ENCODE measurements at places on chromosomes 6 and 20.

- no peak for DNase-seq
These were observed 110.2 kb downstream of the GJA10 start for GRCh38 chr6:90004511-90004910.

DNA sequence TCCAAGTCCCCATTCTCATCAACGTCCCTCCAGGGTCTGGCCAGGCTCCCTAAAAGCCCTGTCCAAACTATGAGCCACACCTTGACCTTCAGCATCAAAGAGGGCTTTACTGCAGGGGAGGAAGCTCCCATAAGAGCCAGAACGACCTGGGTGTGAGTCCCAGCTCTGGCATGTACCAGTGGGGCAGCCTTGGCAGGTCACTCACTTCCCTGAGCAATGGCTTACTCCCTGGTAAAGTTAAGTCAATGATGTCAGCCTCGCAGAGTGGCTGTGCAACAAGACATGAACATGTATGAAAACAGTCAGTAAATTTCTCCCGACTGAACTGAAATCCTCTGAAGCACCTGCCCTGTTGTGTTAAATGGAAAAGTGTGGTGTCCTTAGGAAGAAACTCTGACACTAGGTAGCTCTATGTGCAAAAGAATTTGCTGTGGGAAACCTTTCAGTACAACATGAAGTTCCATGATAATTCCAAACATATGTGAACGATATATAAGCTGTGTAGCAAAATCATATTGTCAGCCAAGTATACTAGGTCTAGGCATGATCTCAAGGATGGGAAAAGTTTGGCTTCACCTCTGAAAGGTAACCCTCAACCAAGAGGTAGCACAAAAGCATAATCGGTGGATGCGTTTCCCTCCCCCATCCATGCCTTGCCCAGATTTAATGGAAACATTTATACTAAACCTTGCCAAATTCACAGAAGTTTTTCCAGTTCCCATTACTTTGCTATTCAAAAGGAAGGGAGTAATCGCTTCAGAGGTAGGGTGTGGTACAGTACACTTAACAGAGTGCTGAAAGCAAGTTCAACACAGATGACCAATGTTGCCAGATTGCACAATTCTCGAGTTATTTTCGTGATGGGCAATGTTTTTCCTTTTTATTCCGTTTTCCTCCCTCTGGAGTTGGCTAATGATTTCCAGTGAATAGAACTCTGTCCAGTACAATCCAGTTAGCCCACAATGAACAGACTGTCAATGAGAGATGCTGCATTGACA, 49.0 kb upstream of the RANBP9 start:
- peak; percentile 77 for DNase-seq

- no peak for DNase-seq
These were observed 29.9 kb downstream of the ARID1B start for GRCh38 chr6:156807028-156807427.

DNA sequence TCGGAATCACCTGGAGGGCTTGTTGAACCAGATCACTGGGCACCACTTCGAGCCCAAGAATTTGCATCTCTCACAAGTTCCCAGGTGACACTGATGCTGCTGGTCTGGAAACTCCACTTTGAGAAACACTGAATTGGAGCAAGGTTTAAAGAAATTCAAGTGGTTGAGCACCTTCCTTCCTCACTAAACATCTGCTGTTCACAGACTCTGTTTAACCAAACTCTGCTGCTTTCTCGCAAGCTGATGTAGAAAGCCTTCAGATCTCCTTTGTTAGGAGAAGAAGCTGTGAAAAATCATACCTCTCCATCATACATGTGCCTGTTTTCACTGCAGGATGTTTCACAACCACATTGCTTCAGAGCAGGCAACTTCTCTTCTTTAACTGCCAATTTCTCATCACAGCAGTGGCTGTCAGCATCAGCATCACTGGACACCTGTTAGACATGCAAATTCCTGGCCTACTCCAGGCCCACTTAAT, 87.5 kb upstream of the TOP1 start:
- no peak for DNase-seq

DNA sequence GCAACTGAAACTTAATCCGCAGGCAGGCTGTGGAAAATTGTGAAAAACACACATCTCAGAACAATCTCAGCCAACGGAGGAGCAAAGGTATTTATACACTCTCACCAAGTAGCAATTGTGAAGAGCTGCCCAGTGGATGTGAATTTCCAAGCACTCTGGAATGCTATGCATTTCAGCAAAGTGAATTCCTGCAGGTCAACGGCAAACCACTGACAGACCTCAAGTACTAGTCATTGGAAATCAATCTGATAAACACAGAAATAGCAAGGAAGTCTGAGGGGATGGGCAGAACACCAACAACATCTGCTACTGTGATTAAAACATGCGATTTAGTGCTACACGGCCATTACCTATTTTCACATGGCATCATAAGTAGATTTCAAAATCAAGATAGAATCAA, 429.1 kb downstream of the HTR1B start:
- DNase-seq = peak; percentile 0

- DNase-seq = no peak
These were observed 43.4 kb upstream of the QKI start for GRCh38 chr6:163371129-163371528.

GRCh38 chr6:21595285-21596144, 2.0 kb downstream of the SOX4 start:
- no peak for DNase-seq

DNA sequence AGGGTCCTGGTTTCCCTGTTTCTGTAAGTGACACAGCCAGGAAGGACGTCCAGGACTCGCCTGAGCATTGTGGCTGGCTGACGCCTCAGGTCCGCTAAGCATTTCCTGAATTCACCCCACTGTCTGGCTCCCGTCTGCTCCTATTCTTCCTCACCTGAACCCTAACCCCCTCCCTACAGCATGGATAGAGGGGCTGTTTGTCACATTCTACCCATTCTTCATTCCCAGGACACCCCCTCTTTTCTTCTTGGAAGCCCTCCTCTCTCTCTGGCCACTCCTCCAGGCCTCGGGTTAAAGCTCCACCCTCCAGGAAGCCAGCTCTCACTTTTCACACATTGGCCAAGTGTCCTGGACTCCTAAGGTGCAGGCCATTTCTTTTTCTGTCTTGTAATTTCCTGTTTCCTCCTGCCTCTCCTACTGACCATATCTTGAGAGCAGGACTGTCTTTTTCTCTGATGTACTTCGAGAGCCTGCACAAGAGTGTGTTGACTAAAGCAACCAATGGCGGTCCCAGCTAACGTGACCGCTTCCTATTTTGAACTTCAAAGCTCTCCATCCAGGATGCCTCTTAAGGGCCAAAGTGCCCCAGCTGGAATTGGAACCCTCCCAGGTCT, 24.2 kb upstream of the MYMX start:
- no peak for DNase-seq

DNA sequence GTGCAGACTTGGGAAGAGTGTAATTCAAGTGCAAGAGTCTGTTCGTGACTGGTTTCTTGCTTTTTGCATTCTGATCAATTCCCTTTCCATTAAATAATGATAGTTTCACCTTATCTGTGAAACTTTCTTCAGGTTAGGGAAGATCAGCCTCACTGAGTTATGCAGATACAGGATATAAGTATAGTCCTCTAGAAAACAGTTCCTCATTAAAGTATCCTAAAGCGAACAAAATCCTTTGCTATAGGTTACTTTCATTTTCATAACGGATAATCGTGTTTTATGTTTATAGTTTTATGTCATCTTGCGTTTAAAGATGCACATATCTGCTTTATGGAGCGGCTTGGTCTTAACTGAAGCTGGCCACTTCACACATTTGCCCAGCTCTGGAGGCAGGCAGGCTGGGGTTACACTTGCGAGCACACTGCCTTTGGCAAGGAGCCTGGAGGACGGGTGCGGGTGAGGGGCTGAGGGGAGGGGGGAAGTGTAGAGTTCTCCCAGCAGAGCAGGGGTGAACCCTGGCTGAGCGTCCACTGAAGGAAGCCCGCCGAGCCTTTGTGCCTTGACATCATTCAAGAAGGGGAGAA, 123.5 kb upstream of the IFNGR1 start:
- peak; percentile 48 for DNase-seq

- peak; percentile 30 for DNase-seq
These were observed 6.0 kb downstream of the COL12A1 start for GRCh38 chr6:75199889-75200288.

DNA sequence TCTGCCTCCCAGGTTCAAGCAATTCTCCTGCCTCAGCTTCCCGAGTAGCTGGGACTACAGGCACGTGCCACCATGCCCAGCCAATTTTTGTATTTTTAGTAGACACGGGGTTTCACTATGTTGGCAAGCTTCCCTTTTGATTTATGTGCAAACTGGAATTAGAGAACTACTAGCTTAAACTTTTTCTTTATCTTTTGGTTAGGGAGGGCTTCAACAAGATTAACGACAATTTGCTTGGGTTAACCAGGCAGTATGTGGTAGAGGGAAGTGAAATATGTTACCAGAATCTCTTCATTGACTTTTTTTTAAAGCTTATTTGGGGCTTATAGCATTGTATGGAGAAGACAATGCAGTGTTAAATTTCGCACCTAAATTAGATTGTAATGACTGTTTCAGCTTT, 9.0 kb downstream of the MYO6 start:
- no peak for DNase-seq

GRCh38 chr6:166782520-166782919, 155.5 kb upstream of the RPS6KA2 start:
- DNase-seq = no peak

- DNase-seq = no peak
These were observed 195.0 kb downstream of the KHDC1L start for GRCh38 chr6:73030257-73030656.

DNA sequence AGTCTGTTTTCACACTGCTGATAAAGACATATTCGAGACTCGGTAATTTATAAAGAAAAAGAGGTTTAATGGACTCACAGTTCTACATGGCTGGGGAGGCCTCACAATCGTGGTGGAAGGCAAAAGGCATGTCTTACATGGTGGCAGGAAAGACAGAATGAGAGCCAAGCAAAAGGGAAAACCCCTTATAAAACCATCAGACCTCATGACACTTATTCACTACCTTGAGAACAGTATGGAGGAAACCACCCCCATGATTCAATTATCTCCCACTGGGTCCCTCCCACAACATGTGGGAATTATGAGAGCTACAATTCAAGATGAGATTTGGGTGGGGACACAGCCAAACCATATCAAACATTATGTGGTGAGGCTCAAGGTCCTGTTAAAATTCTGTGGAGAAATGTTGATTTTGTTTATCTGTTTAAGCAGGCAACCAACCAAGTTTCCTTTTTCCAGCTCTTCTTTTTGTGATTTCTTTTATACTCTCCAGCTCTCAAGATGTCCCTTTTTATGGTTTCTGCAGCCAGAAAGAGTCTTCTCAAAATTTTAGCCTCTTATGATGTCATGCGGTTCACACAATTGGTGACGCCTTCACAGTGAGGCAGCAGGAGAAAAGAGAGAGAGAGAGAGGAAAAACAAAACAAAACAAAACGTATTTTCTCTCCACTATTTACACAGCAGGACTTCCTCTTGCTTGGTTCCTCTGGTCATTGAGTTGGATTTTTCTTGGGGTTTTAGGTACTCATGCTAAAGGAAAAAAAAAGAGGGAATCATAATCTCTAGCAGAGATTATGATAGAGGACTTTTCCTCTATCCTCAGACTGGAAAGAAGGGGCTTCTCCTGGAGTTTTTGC, 18.0 kb downstream of the AIG1 start:
- DNase-seq = no peak

DNA sequence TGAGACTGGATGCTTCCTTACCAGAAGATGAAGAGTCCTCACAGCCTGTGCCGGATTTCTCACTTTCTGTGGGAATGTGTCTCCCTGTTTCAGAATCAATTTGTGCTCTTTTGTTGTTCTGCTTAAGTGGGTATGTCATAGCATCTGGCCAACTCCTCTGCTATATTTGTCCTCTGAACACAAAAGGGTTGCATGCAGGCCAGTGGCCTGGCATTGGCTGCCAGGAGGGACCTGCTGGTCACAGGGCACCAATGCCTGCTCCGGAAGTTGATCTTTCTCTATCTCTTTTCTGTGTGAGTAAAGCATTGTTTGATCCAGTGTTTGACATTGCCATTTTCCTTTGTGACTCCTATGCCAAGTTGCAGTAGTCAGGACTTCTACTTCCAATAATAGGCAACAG, 47.8 kb downstream of the JARID2 start:
- no peak for DNase-seq

DNA sequence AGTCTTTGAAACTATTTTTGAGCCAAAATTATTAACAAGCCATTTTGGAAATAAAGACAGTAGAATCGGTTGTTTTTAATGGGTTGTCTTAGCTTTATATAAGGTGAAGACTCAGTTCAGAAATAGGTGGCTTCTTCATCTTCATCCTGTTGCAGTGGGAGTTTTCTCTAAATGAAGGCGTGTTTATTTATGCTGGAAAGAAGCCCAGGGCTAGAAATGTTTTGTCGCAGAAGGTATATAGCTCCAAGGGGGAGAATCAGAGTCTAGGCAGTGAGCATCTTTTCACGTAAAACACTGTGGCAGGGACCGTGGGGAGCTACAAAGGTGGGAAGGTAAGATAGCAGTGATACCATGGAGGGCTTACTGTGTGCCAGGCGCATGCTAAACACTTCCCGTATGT, 34.3 kb downstream of the FARS2 start:
- no peak for DNase-seq

DNA sequence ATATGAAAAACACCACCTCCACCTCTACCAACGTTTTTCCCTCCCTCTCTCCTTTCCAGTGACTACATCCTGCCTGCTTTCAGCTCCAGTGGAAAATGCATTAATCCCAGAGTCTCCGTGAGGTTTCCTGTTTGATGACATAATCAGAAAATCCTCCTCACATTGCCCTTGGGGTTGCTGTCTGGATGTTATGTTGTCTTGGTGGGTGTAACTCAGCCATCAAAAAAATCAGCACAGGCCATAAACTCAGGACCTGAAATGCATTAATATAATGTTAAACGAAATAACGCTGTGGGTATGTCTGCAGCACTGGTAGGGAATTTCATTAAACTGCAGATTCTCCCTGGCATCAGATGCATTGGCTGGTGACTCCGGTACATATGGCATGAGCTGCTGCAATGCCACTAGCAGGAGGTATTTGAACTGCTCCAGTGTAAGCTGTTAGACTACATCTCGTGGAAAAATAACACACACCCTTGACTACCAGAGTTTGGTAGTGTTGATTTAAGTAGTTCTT, 297.8 kb downstream of the PRL start:
- DNase-seq = peak; percentile 80

DNA sequence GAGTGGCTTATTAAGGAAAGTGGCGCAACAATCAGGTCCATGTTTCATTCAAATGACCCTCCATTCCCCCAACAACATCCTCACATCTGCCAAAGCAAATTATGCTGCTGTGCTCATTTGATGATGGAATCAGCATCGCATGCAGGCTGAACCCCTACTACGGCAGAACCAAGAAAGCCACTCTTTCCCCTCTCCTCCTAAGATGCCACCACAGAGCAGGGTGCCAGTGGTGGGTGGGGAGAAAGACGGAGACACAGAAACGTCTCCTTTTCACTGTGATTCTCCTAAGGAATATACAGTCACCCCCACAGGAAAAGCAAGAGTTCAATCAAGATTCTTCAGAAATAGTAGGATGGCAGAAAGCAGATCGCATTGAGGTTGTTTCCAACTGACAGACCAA, 17.1 kb downstream of the HEBP2 start:
- no peak for DNase-seq

- DNase-seq = peak; percentile 53
These were observed 50.5 kb upstream of the ENPP5 start for GRCh38 chr6:46221222-46221793.

All from muscle of arm (tissue), 14 donors.